ENCODE measurements at places on chromosomes 1 and 21.
A peak's percentile ranks its signal among the peaks of the same experiment; 100 is the strongest.

DNA sequence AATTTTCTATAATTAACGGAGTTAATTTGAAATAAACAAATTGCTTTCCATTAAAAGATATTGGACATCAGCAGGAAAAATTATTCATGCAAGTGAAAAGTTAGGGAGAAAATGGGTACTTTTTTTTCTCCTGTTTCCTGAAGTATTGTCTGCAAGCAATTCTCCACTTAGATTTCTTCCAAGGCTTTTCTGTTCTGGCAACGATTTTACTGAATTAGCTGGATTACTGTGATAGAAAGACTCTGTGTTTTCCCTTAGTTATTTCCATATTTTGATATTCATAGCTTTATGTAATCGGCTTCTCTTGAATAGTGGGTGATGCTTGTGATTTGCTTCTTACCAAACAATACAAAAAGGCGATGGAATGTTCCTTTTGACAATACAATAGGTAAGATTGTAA, 1333.9 kb downstream of the AMY1C start:
- no peak for DNase-seq

- peak; percentile 13 for DNase-seq
These were observed 1.7 kb downstream of the FAM78B start for GRCh38 chr1:166164995-166165660.

DNA sequence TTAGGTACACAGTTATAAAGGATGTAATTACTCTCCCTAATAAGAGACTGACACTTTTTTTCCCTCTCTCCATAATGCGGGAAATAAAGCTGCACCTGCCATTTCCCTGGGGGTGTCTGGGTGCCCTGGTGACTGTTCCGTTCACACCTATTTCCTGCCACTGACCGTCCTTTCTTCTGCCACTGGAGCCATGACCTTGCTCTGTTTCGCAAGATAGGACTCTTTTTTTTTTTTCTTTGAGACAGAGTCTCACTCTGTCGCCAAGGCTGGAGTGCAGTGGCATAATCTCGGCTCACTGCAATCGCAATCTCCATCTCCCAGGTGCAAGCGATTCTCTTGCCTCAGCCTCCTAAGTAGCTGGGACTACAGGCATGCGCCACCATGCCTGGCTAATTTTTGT, 66.1 kb upstream of the SERBP1 start:
- no peak for DNase-seq

DNA sequence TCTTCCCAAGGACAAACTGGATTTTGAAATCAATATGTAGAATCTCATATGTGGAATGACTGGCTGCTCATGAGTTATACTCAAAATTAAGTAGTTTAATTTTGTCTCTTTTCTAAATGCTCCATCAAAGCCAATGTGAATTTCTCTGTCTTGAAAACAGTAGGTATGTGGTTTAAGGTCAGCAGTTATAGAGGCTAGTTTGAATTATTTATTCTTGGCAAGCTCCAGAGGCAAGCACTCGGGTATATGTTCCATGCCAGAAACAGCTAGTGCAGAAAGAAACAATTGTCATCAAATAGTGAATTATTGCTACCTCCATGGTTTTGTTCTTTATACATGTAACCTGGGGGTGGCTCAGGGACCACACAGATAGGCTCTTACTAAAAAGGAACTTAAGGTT, 63.5 kb downstream of the LRIG2 start:
- DNase-seq = no peak

DNA sequence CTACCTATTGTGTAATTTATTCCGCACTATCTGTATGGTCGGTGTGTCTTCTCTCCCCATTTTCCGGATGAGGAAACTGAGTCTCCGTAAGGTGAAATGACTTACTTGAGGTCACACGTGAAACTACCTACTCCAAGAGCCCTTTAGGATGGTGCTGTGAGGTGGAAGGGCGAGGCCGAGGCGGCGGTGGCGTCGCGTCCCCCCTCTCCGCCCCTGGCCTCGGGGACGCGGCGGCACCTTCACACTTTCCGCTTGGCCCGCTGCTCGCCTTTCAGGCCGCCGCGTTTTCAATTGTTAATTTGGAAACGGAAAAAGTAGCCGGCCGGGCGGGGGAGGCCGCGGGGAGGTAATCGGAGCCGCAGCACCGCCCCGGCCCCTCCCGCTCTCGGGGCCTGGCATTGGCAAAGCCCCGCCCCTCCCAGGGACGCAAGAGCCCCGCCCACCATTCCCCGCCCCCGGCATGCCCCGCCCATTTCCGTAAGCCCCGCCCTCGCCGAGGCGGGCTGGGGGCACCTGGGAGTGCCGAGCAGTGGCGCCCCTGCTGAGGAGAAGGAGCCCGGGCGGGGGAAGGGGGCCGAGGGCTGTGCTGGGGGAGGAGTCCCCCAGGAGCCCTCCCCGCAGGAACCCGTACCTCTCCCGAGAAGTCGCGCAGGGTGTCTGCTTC, 18.6 kb downstream of the KCNQ4 start:
- peak; percentile 90 for DNase-seq

- DNase-seq = no peak
These were observed 103.1 kb downstream of the RPS6KC1 start for GRCh38 chr1:213154056-213154685.

DNA sequence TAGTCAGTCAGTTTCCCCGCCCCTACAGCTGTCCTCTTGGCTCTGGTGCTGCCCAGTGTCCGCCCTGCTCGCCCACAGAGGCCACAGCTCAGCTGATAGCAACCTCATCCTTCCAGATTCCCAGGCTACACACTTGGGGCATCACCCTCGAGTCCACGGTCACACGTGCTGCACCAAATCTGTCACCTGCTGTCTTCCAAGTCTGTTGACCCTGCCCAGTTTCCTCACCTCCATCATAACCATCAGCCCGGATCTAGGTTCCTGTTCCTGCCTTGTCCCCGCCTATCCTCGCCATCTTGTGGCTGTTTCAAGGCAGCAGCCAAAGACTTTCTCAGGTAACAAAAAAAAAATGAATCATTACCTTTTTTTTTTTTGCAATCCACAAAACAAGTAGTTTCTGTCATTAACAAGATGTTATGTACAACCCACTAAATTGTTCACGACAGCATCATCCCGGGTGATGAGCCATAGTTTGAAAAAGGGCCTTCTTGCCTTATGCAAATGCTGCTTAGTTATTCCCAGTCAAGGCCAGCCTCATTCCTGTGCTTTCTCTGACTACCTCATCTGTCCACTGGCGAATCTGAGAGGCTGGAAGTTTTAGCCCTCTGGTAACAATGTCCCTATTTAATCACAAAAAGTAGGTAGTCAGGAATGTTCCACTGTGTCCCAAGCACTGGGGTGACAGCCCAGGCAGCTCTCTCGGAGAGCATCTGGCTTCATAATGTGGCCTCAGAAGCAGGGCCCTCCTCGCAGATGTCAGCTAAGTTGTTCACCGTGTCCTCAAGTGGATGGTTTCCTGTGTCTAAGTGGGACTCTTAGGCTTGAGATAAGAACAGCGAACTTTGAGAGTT, 4.9 kb upstream of the MIIP start:
- DNase-seq = no peak

DNA sequence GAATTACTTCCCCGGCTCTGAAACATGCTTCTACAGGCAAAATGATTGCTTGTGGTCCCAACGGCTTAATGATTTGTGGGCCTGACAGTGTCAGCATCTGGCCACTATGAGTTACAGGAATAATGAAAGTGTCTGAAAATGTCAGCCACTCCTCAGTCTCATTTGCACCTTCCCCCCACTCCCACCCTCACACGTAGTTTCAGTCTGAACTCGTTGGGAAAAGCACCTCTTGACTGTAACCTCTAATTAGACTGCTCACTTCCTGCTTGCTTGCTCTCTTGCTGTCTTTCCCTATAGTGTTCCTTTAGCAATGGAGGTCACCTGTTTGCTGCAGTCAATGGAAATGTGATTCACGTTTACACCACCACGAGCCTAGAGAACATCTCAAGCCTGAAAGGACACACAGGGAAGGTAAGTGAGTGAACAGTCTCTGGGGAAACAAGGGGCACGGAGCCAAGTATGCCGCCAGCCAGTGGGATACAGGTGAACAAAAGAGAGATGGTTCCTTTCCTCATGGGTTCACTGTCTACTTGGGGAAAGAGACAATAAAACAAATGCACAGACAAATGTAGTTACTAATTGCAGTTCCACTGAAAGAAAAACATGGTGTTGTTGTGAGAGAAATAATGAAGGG, 27.1 kb downstream of the CFAP57 start:
- no peak for DNase-seq

- DNase-seq = peak; percentile 70
These were observed 71.2 kb upstream of the NBPF3 start for GRCh38 chr1:21368515-21369289.

DNA sequence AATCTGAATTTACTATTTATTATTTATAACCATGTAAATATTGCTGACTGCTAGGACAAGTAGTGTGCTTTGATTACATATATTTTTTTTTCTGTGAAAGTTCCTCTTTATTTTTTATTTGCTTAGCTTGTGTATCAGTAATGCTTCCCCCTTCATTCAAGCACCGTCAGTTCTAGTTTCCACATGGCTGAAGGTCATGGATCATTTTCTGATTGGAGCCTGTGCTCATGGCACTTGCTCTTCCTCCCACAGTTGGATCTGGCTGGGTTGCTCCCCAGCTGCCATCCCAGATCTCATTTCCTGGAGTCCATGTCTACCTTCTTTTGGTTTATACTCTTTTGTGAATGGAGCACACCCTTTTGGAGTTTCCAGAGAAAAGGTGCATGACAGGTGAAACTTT, 57.0 kb upstream of the IGSF5 start:
- DNase-seq = no peak

DNA sequence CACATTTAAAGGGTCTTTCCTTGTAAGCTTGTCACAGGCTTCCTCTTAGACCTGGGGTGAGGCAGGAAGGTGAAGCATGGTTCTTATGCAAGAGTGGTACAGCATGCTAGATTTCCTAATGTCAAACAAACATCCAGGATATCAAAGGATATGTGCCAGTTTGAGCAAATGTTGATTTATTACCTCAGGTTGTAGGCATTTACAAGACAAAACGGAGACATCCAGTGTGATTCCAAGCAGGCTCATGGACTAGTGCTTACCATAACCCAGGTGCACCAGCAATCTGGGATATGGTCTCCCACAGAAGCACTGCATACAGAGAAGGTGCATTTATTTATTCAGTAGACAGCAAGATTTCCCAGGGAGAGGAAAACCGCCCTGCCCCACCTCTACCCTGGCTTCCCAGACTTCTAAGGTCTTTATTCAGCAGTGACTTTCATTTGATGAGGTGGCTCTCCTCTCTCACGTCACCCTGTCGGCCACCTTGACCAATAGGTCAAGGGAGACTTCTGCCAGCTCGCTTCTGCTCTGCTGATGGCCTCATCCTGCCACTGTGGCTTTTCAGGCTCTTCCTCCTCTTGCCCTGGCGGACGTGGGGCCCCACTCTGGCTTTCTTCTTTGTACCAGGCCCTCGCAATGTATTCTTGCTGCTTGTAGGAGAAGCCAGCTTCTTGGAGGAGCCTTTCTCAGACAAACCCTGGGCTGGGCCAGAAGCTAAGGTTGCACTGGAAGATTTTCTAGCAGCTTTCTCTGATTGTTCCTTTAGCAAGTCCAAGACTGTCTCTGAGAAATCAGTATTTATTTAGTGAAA, 25.6 kb downstream of the HHIPL2 start:
- no peak for DNase-seq

DNA sequence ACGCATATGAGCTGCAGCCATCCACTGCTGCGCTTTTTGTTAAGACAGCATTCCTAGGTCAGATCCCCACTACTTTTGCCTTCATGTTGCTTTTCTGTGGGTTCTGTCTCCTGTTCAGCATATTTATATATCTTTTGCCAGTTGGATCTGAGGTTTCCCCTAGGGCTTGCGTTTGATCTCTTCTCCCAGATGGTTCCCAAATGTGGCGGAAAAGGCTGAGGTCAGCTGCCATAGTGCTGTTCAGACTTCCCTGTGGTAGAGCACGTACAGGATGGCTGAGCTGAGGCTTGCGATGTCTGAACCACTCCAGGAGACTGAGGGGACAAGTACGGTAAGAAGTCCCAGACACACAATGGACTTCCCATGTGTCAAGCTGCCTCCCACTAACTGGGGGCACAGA, 39.8 kb downstream of the COL6A1 start:
- DNase-seq = no peak

GRCh38 chr1:41404308-41404761, 43.1 kb downstream of the FOXO6 start:
- peak; percentile 5 for DNase-seq

DNA sequence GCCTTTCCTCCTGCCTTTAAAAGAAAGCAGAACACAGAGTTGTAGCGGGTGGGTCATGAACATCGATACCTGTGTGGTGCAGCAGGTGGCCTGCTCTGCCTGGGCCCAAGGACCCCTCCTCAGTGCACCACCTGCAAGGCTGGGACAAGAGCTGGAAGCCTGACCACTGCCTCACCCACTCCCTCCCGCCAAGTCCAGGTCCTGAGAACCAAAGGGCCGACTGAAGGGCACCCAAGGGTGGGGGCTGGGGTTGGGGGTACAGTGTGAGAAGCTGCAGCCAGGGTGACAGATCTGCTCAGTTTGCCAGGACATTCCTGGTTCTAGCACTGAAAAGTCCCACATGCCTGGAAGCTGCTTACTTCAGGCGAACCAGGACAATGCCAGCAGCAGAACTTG, 36.1 kb downstream of the NTPCR start:
- no peak for DNase-seq

DNA sequence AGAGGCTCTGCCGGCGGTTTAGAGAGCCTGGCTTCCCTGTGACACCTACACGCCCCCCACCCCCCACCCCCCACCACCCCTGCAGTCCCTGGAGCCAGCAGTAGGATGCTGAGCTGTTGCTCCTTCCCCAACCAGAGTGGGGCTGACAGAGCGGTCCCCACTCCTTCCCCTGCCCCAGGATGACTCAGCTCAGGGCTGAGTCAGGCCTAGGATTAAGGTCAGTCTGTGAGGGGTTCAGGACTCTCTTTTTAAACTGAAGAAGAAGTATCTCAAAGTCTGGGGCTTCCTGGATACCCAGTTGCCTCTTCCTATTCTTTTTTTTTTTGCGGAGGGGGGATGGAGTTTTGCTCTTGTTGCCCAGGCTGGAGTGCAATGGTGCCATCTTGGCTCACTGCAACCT, 19.1 kb downstream of the DMBX1 start:
- DNase-seq = no peak

DNA sequence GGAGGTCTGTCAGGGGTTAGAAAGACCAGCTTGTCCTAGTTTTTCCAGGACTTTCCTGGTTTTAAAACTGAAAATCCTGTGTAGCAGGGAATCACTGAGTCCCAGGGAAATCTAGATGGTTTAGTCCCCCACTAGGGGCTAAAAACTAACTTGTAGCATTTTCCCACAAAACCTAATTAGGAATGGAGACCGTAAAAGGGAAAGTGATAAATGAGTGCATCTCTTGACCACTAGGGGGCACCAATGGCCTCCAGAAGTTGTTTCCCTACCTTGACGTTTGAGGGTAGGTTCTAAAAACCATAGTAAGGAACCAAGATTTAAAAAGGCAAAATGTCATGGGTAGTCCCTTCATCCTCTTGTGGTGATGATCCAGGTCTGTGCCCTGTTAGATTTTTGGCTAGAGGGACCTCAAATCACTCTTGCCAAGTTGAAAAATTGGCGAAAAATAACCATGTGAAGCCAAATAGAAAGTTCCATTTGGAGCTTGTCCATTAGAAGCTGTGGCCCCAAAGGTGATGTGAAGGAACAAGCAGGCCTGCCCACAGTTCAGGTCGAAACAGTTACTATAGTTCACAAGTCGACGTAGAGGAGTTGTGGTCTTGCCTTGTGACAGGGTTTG, 24.5 kb downstream of the CLIC6 start:
- peak; percentile 56 for DNase-seq
